Activated CD4-positive, alpha-beta T cell treated with anti-CD3 and anti-CD28 coated beads for 48 hours (primary cell): ENCODE measurements at places on chromosomes 7 and 10.
A peak's percentile ranks its signal among the peaks of the same experiment; 100 is the strongest.

GRCh38 chr10:100881556-100882213, 31.1 kb upstream of the SLF2 start:
- no peak for DNase-seq

- DNase-seq: no peak
Observed at GRCh38 chr10:14594878-14595525, 179.7 kb downstream of the FAM107B start.

GRCh38 chr10:132175408-132175807, 11.3 kb upstream of the DPYSL4 start:
- no peak for DNase-seq

DNA sequence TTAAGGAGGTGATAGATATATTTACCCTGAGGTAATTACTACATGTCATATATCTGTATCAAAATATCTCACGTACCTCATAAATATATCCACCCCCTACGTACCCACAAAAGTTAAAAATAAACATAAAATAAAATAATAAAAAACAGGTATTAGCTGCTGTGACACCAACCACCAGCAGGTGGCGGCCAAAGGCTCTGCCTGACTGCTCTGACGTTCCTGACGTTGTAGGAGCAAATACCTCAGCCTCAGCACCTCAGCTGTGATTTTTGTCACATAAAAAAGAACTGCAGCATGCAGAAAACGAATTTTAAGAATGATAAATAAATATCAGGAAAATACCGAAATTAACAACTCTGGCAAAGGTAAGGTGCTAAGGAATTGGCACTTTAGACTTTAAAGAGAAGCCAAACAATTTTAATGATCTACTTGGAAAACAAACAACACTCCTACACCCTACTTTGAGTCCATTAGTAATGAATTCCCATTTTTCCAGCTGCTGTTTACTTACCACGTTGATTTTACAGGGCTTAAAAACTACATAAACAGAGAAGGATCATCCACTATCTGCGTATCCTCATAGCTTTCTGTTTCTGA, 125.4 kb upstream of the TARP start:
- peak; percentile 67 for DNase-seq

GRCh38 chr10:20911626-20912025, 14.5 kb upstream of the NEBL start:
- DNase-seq: no peak

DNA sequence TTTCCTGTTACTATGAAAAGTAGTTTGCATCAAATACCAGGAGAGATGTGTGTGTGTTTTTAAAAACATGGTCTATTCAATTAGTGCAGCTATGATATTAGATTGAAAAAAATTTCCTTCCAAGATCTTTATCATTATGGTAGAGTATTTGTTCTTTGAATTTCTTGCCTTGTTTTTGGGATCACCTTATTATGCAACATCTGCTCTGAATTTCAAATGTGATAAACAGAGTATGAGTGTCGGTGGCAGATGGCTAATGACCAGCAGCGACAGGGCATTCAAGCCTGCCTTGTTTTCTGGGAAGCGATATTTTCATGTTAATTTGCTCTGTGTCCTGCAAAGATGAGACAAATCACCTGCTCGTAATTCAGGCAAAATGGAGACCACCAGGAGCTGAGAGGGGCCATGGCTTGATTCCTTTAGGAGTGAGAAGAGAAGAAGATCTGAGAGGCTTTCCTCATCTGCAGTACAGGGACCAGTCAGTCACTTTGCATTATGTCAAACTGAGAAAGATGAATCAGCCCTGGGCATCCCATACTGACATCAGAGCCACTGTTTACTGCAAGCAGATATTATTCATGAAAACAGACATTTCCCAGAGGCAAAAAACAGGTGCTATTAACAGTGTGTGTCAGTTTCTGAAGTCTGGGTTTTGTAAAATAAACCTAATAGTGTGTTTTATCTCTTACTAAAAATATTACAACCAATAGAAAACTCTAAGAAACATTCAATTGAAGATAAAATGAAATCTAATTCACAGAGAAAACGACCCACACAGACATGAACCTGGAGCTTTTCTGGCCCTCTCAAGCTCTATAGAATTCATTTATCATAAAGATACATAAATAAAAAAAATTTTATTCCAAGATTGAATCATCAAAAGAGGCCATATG, 67.6 kb downstream of the CDK6 start:
- DNase-seq: peak; percentile 58

DNA sequence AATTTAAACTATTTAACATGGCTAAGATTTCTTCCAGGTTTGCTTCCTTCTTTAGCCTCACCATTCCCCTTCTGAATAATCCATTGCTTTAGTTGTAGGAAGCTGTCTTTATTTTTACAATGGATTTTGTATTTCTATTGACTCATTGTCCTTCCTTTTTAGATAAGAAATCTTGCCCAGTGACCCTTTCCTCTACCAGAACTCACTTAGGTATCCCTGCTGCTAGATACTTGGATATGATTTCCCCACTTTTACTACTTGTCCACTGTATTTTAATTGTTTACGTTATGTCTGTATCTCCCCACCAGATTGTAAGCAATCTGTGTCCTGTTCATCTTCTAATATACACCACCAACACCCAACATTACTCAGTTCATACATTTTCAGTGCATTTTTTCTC, 47.7 kb upstream of the MDFIC start:
- DNase-seq: no peak

GRCh38 chr7:151381348-151382078, 28.3 kb downstream of the WDR86 start:
- peak; percentile 20 for DNase-seq

DNA sequence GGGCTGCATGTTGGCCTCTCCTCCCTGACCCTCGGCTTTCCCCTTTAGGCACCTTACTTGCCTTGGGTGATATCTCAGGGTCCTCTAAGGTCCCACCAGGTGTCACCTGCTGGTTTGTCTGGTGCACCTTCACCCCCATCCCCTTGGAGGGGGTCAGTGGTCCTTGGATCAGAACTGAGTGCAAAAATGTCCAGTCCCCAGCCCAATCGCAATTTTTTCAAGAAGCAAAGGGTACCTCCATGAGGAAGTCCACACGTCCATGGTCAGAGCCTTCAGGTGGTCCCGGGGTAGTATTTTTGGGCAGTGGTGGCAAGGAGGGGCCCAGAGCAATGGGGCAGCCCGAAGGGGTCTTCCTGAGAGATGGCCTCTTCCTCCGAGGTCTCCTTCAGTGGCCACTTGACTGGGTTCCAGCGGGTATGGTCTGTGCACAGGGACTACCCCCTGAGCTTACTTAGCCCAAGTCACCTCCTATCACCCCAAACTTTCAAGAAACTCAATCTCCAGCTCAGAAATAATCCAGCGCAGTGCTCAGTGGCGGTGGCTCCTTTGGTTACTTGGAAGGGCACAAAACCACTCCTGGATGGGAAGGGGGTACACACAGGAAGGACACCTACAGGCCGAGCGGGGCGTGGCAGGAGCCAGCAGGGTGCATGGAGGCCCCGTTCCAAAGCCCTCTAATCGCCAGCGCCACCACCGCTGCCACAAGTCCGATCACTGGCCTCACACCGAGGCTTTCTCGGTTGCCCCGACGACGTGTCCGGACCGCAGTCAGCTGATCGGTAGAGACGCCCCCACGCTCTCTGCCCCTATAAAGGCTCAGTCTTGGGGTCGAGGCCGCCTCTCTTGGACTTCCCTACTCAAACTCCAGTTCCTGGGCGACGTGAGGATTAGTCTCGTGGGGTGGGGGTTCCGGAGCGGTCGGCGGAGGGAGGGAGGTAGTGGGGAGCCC, 4.5 kb downstream of the SAP25 start:
- DNase-seq: peak; percentile 69

- no peak for DNase-seq
Observed at GRCh38 chr10:77164616-77165311, 472.8 kb downstream of the KCNMA1 start.

DNA sequence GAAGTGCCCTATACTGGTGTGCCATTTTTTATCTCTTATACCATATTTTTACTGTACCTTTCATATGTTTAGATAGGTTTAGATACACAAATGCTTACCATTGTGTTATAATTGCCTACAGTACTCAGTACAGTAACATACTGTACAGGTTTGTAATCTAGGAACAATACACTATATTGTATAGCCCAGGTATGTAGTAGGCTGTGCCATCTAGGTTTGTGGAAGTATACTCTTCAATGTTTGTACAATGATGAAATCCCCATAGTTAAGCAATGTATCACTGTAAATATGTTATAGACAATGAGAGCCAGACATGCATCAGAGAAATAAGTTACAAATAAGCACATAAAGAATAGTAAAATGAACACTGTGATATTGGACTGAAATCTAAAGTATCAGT, 109.1 kb downstream of the IQUB start:
- DNase-seq: no peak

GRCh38 chr10:88913127-88913526, 33.1 kb downstream of the STAMBPL1 start:
- no peak for DNase-seq
